Activated T-cell treated with anti-CD3 and anti-CD28 coated beads for 48 hours (primary cell): ENCODE measurements at places on chromosomes 5 and 9.

- DNase-seq, result no peak
Observed at GRCh38 chr9:121582641-121583040, 68.8 kb upstream of the DAB2IP start.

GRCh38 chr5:8710426-8710930 is 835.4 kb downstream of the SEMA5A start:
- no peak for DNase-seq

- DNase-seq, result no peak
Observed at GRCh38 chr9:2208991-2209390, 193.8 kb downstream of the SMARCA2 start.

DNA sequence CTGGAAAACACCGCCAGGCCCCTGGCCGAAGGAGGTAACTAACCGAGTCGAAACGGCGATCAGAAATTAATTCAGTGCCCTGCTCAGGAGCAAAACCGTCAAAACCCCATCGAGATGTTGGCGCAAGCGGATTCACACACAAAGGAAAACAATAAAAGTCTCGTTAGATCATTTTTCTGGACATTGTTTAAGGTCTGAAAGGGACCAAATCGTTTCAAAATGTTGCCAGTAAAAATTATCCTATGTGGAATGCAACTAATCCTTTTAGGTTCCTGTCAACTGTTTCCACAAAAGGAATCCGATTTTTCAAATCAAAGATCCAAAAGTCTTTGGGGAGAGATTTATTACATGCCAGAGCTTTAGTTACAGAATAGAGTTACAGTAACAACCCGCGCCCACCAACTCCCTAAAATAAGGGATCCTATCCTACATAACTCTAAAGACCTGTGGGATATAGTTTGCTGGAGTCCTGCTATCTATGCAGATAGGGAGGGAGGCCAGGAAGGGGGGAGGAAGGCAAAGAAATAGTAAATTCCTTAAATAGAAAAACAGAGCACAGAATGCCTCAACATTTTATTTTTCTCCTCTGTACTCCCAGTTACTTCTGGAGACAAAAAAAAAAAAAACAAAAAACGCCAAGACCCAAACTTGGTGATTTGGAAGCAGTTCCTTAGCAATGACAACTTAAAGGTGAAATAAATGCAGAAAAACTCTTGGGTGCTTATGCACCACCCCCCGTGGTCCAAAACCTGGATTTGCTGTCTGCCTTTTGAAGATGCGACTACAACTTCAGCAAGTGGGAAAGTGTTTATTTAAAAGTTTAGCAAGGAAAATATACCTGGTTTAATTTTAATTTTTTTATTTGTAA is 10.6 kb downstream of the FOXD1 start:
- DNase-seq, result no peak

GRCh38 chr5:133734916-133735315 is 122.6 kb upstream of the FSTL4 start:
- DNase-seq, result no peak

- DNase-seq, result no peak
Observed at GRCh38 chr9:77710965-77711648, 63.0 kb upstream of the GNA14 start.

- DNase-seq, result no peak
Observed at GRCh38 chr5:8316608-8317280, 447.8 kb downstream of the MTRR start.

GRCh38 chr9:13904746-13905145 is 409.2 kb downstream of the NFIB start:
- DNase-seq, result no peak

DNA sequence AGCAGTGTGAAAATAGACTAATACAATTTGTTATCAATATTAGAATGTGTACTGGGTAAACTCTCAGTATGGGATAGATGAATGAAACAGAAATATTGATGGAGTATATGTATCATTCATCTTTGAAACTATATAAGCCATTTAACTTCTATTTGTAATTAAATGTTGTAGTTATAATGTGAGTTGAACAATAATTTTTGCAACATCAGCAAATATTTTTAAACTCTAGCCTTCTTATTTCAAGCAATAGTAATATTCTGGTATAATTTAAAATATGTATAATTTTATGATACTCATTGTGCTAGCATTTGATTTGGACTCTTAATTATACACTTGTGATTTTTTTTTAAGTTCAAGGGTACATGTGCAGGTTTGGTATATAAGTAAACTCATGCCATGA is 59.6 kb upstream of the RGMB start:
- DNase-seq, result no peak

DNA sequence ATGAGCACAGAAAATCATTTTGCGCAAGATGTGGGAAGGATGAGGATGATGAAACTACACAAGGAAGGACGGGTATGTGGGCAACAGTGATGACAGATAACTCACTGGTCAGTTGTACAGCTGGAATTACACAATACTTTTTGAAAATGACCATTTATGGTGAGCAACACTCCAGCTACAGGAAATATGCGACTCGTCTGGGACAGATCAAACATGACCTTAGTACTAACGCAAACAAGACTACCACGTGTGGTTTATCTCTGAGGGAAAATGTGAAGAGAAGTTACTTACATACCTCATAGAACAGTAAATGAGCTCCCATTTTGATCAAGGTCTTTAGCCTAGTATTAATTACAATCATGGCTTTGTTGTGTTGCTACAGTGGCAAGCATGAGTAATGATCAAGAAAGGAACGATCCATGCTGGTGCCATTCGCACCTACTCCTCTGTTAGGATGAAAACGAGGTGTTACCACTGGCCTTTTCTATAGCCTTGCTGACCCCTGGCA is 456.9 kb downstream of the BNC2 start:
- no peak for DNase-seq

GRCh38 chr5:1380011-1380817 is 35.3 kb upstream of the CLPTM1L start:
- DNase-seq, result peak; percentile 50

DNA sequence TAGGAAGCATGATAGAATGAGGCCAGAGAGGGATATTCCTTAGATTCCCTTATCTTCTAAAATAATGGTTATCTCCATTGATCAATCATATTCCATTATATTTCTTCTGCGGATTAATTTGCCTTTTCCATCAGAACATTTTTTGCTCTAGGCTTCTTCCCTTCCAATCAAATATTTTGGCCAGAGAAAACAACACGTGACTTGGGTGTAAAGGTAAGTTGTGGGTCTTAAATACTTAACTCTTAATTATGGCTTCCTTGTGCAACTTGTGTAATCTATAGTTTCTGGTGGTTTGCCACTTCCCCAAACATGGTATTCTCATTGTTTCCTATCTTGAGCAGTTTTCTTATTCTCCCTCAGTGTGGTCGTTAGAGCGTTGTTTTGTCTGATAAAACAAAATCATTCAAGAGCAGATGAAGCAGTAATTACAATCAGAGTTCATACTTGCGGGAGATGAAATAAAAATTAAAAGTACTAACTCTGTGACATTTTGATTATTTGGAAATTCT is 889.3 kb downstream of the MAT2B start:
- no peak for DNase-seq

- no peak for DNase-seq
Observed at GRCh38 chr9:88234114-88234513, 95.8 kb upstream of the SPATA31C2 start.

DNA sequence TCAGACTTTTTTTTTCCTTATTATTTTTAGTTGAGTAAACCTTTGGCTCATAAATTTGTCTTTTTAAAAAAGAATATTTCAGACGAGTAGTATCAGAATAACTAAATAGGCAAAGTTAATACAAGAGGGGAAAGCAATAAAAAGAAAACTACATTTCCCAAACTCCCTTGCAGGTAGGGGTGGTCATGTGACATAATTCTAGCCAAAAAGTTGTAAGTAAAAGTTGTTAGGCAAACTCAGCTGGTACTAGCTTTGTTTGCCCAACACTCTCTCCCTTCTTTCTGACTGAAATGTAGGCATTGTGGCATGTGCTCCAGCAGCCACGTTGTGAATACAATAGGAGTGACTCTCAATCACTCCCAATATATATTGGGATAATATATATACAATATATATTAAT is 20.9 kb downstream of the GIN1 start:
- DNase-seq, result no peak

DNA sequence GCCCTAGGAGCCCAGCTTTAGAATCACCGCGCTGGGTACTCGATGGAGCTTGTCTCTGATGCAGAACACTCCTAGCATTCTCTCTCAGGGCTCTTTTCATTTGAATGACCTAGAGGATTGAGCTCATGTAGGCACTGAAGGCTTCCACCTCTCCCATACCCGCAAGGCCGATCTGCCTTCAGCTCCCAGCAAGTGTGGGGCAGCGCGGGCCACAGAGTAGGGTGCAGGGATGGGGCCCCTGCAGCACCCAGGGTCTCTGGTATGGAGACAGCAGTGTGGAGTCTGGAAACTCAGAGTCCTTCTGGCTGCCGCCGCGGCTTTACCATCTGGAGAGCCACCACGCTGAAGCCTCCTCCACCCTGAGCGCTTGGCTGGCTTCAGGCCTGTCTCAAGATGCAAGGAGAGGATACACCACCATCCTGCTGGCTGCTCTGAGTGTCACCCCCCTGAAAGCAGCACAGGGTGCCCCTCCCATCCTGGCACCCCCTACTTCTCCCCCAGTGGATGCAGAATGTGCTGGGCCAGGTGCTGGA is 12.9 kb downstream of the STKLD1 start:
- no peak for DNase-seq

DNA sequence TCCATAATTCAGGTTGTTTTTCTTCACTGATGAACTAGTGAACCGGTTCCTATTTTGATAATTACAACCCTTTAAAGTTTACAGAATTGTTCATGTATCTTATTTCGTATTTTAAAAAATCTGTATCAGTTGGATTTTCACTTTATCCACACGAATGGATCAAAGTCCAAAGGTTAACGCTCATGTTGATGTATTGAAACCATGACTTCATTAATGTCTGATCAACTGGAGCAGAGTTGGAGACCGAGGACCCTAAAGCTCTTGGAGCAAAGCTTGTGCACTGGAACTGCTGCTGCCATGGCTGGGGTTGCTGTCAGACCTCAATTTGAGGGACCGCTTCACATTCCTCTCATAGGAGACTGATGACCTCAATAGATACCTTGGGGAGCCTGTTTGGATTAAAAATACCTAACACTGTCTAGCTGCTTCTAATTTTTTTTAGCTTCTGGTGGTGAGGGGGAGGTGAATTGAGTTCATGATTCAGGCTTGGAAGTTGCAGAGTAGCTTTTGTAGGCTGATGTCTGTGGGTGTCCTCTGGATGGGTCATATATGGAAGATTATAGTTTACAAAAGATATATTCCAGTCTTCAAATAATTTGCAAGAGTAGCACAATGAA is 45.1 kb downstream of the KIAA1958 start:
- DNase-seq, result no peak

DNA sequence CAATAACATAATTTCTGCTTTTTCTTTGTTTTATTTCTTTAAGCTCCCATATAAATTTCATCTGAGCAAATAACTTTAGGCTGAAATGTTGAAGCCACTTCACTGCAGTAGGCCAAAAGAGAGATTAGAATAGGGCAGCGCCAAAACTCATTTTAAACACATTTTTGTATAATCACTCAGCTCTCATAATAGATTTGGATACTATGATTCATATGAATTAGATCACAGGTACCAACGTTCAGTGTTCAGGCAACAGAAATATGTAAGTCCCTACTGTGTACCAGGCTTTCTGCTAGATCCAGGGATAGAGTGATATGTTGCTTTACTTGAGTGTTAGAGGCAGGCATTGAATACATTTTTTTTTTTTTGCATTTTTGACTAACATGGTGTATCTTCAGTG is 370.5 kb downstream of the PTPRD start:
- DNase-seq, result no peak

GRCh38 chr9:76677481-76678055 is 86.7 kb upstream of the PCA3 start:
- no peak for DNase-seq

- DNase-seq, result no peak
Observed at GRCh38 chr5:40021007-40021406, 596.2 kb upstream of the DAB2 start.

- DNase-seq, result no peak
Observed at GRCh38 chr5:171365351-171365750, 22.3 kb upstream of the NPM1 start.

DNA sequence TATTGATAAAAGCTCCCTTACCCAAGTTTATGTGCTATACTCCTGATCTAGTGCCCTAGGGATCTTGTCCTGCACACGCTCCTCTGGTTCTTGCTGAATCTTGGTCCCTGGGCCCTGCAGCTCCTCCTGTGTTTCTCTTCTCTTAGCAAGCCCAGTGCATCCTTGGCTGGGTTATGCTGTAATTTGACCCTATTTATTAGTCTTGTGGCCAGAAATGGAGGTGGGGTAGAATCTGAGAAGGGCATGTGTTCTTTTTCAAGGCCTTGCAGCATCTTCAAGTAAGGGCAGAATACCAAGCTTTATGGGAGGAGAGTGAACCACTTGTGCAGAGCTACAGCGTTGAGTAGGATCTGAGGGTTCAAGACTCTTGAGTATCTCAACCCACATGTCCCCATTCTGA is 366.8 kb downstream of the FAM170A start:
- no peak for DNase-seq

DNA sequence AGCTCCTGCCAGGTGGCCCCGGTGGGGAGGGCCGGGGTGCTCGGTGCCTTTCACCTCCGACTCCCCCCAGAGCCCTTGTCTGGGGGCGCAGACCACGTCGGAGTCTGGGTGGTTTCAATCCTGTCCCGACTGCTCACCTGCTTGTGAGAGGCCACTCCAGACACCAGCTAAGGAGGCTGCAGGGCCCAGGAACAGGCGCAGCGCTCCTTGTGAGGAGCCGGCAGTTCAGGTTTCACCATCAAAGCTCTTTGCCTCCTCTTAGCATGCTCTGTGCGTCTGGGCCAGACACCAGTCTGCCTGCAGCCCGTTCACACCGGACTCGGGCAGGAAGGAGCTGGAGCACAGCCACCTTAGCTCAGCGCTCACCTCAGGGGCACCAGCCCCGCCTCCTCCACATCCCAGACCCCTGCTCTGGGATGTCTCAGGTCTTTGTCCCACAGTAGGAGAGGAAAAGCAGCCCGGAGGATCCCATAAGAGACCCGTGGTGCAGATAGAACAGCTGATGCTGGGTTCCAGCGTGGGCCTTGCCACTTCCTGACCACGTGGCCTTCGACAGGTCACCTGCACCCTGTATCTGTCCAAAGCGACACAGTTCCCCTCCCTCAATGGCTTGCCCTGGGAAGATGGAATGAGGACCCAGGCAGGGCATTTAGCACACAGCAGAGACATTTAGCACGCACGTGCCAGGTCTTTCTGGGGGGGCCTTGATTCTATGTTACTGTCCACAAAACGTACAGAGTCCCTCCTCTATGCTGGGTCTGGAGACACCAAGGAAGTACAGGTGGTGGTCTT is 106.2 kb upstream of the LMX1B start:
- no peak for DNase-seq

DNA sequence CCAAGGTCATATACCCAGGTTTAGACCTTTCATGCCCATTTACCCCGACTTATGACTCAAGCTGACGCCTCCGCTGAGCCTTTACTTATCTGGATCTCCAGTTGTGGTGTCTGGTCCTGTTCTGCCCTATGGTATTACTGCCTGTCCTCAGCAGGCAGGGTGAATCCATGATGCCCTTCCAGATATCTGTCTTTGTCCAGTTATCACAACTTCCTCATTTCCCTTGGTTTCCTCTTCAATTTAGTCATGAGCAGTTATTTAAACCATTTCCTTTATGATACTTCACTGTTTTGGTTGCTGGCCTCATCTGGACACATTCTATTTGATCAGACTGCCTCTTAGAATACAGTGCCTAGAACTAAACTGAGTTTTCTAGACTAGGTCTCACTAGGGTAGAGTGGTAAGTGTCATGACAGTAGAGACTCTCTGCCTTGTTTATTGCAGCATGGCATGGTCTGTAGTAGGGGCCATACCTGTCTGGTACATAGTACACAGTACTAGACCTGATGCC is 93.3 kb downstream of the MELK start:
- DNase-seq, result no peak

GRCh38 chr5:111848476-111848875 is 91.5 kb upstream of the NREP start:
- DNase-seq, result no peak
